ENCODE measurements at places on chromosomes 6 and 20.

GRCh38 chr20:64151633-64152530, 12.4 kb upstream of the MYT1 start:
- no peak for DNase-seq

GRCh38 chr6:8108031-8108660, 5.8 kb upstream of the EEF1E1 start:
- DNase-seq: no peak

GRCh38 chr20:12748359-12748994, 260.3 kb upstream of the SPTLC3 start:
- no peak for DNase-seq

GRCh38 chr20:22452442-22453011, 131.8 kb downstream of the FOXA2 start:
- no peak for DNase-seq

DNA sequence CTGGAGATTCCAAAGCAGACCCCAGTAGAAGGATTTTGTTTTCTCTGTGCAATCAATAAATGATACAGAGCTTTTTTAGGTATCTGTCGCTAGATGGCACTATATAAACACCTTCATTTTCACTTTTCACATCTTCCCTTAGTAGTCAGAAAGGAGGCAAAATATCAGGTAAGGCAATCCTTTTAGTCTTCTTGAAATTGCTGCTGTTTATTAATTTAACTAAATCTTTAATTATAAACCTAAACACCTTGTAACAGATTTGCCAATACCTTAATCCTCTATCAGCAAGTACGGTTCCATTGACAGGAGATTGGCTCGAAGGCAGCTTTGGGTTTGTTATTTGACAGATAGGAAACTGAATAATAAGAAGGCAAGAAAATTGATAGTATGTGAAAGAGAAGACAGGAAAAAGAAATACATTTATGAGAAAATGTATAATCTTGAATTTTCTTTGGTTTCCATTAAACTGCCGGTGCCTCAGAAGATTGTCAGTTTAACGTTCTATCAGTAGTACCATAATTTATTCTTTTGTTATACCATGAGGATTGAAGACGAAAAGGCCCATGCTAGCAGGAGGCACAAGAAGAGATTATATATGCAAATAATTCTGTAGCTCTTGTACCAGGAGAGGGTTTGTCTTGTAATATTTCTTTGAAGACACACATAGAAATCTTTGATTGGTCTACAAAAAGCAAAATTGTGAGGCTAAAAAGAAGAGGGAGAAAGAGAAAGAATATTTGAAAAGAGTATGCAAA, 23.5 kb upstream of the IBTK start:
- peak; percentile 28 for DNase-seq

GRCh38 chr20:58802061-58802460, 48.6 kb downstream of the GNAS-AS1 start:
- no peak for DNase-seq

DNA sequence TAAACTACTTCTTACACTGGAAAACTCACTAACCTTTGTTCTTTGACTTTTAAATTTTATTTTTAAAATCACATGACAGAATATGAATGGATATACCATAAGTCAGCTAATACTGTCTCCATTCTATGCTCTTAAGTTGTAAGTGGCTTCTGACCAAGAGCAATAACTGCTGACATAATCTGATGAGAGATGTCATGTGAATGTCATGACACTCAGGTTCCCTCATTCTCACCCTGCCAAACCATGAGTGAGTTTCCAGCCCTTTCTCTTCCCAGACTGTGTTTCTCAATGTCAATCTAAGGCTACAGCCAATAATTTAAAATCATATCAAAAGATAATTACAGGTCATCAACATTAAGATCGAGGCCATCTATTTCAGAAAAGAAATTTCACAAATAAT, 39.7 kb downstream of the KIF16B start:
- no peak for DNase-seq

- no peak for DNase-seq
Observed at GRCh38 chr20:37366743-37367142, 20.8 kb downstream of the SRC start.

GRCh38 chr20:37564388-37565133, 36.9 kb upstream of the BLCAP start:
- peak; percentile 33 for DNase-seq

DNA sequence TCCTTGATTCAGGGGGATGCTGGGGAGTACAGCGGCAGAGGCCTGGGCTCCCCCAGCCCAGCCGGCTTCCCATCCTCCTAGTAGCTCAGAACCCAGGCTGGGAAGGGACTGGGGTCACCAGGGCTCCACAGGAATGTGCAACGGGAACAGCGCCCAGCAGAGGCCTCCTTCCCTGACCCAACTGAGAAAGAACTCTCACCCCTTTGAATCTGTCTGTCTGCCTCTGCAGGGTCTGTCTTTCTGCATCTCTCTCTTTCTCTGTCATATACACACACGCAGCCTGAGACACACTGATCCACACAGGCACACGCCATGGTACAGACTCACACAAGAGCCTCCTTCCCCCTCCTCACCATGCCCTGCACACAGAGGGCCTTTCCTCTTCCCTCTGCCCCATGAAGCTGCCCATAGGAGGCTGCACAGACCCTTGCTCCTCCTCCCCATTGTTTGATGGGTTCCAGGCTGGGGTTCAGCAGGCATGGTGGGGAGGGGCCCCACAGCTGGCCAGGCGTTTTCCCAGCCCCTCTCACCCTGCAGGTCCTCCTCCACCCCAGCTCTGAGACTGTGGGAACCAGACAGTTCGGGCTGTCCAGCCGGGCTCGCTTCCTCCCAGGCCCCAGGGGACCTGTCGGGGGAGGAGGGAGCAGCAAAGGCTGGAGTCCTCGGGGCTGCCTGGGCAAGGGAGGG, 2.8 kb downstream of the FOXS1 start:
- DNase-seq: no peak

GRCh38 chr6:16230953-16231352, 7.4 kb upstream of the GMPR start:
- DNase-seq: no peak

- peak; percentile 52 for DNase-seq
Observed at GRCh38 chr20:8601542-8601912, 467.4 kb upstream of the PLCB4 start.

DNA sequence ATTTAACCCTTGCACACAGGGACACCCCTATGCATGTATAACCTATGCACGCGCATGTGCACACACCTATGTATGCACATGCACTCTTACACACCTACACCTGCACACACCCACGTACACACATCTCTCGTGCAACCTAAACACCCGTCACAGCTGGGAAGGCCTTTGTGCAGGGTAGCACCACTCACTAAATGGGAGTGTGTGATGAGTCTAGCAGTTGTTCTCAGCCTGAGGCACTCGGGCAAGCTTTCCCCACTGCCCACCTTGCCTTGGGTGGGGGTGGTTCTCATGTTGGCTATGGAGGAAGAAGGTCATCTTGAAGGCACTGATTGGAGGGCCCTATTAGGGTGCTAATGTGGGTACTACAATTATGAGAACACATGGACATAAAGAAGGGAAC, 85.8 kb downstream of the DLL1 start:
- no peak for DNase-seq

- no peak for DNase-seq
Observed at GRCh38 chr20:59157961-59158541, 5.6 kb upstream of the ZNF831 start.

GRCh38 chr6:27144740-27145079, 102.8 kb upstream of the PRSS16 start:
- no peak for DNase-seq

- no peak for DNase-seq
Observed at GRCh38 chr6:131911951-131912350, 39.2 kb downstream of the CCN2 start.

GRCh38 chr6:53104916-53105315, 39.7 kb downstream of the FBXO9 start:
- no peak for DNase-seq

DNA sequence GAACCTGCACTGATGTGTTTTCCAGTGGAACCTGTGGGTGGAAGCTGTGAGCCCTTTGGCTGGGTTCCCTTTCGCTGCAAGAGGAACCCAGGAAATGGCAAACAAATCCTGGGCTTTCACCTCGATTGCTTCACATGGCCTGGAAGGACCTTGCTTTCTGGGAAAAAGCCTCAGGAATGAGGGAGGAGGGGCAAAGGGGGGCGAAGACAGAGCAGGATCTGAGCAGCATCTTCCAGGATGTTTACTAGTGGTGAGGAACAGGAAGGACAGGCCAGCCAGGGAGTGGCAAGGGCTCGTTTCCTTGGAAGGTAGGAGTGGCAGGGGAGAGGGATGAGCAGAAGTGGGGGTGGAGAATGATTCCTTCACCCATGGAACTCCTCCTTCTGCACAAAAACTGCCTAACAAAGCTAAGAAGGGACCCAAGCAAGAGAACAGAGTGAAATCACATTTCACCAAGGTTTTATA, 5.9 kb downstream of the SLC2A10 start:
- no peak for DNase-seq

DNA sequence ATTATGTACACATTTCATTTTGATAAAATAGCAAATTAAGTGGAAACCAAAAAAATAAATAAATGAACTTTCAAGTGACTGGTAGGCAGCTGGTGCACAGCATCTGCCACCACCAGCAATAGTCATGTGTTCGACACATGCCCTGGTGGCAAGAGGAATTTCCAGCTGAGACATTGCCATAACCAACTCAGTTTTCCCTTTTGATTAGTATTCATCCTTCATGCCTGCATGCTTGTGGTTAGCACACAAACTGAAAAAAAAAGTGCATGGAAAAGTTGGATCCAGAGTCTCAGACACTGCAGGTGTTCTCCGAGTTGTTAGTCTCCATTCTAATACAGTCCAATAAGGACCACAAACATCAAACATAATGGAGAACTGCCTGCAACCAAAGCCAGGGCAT, 156.0 kb upstream of the SOX4 start:
- peak; percentile 10 for DNase-seq

GRCh38 chr6:85565736-85566135, 27.9 kb downstream of the SNX14 start:
- no peak for DNase-seq

GRCh38 chr20:42639140-42639539, 550.6 kb downstream of the PTPRT start:
- DNase-seq: no peak

DNA sequence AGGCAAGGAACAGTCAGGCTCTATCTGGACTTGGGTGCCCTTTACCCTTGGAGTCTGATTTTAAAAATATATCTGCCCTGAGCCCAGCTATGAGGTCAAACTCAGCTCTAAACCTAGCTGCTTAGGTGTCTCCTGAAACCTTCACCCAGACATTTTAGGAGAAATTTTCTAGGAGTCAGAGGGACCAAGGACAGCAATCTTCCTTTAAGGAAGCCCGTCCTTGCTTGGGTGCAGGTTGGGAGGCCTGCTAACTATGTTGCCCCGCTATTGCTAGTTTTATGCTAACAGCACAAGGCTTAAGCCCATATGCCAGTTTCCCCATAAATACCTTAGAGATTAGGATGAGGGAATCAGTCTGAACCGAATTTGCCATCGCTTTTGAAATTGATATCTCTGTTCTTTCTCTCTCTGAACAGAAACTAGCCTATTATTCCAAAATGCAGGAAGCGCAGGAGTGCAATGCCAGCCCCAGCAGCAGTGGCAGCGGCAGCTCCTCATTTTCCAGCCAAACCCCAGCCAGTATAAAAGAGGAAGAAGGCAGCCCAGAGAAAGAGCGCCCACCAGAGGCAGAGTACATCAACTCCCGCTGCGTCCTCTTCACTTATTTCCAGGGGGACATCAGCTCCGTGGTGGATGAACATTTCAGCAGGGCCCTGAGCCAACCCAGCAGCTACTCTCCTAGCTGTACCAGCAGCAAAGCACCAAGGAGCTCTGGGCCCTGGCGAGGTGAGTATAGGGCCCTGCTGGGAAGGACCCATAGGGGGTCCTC, 2.6 kb downstream of the VGLL2 start:
- DNase-seq: no peak

GRCh38 chr6:53103993-53104675, 38.9 kb downstream of the FBXO9 start:
- DNase-seq: no peak

Data from GM06990 (cell line).